ENCODE measurements at places on chromosomes 16 and 17. TPM values are rescaled to one million over a fixed set of nuclear protein-coding genes. Genes with fewer than 3 reads are reported as not detected.

RHBDF1 gene
- 21.8 TPM for total RNA-seq

KRTAP4-4 gene
- total RNA-seq: not detected

NPIPB6 gene
- 1.00 TPM for total RNA-seq

TMEM114 gene
- total RNA-seq: not detected

TAT gene
- total RNA-seq: 0.24 TPM

All from esophagus mucosa (tissue), 1 donor.